ENCODE measurements at places on chromosomes 3 and 15.

- no peak for DNase-seq
These were observed 9.7 kb upstream of the SLC28A2 start for GRCh38 chr15:45242289-45242688.

GRCh38 chr3:33544126-33544525 is 103.9 kb upstream of the UBP1 start:
- no peak for DNase-seq

- DNase-seq: no peak
These were observed 29.3 kb downstream of the SLMAP start for GRCh38 chr3:57785446-57785845.

DNA sequence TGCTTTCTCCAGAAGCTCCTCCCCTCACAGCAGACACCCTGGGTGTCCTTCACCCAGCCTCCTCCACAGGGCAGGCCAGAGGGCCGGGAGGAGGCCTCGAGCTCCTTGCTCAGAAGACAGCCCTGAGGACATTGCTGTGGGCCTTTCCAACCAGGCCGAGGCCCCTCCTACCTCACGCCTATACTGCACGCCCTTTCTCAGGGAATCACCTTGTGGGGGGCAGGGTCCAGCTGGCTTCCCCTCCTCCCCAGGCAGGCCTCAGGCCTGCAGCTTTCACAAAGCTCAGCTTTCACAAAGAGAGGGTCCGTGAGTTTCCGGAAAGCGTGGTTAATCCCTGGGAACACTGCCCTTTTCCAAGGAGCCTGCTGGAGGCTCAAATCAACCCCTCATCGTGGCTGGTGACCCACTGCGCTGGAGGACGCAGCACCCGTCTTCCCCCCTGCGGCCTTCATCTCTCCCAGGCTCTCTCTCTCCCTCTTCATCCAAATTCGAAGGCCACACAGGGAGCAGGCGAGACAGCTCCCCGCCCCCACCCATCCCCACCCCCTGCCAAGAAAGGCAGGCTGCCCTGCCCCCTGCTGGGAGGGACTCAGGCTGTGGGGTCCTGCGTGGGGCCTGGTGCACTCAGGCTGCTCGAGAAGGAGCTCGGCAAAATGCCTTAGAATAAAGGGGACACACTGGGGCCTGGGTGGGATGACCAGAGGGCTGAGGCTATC is 79.4 kb downstream of the OCA2 start:
- no peak for DNase-seq

- no peak for DNase-seq
These were observed 1.2 kb downstream of the CADPS start for GRCh38 chr3:62873761-62874710.

DNA sequence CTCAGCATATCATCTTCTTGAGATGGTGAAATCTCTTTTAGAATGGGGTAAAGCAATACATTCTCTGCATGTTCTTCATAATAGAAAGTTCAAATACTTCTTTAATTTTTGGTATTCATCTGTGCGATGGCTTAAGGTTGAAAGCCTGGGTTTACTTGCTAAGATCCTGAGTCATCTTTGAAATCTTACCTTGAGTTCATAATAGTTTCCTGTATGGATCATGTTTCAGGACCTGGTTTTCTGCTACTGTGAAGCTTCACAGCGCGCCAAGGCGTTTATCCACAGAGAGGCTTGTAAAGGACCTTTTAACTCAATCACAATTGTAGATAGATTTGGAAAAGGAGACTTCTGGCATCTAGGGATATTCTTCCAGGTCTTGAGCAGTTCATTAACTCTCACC is 39.0 kb downstream of the MED12L start:
- no peak for DNase-seq
